Stimulated activated CD8-positive, alpha-beta memory T cell treated with anti-CD3 and anti-CD28 coated beads, Interleukin-12 subunit alpha, Interleukin-12 subunit beta, amount 100 ng/mL, for 4 hours (primary cell): ENCODE measurements at places on chromosomes 7 and 10.

DNA sequence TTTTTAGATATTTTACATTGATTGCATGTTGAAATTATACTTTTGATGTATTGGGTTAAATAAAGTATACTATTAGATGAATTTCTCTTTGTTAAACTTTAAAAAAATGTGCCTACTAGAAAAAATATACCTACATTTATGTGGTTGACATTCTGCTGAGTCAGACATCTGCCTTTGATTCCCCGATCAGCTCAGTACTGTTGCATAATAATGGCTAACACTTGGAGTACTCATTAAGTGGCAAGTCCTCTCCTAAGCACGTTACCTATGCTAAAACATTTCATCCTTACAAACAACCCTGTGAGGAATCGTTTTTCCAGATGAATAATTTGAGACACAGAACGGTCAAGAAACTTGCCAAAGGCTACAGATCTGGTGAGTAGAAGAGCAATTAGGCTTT lies 14.0 kb upstream of the SEM1 start:
- no peak for DNase-seq

DNA sequence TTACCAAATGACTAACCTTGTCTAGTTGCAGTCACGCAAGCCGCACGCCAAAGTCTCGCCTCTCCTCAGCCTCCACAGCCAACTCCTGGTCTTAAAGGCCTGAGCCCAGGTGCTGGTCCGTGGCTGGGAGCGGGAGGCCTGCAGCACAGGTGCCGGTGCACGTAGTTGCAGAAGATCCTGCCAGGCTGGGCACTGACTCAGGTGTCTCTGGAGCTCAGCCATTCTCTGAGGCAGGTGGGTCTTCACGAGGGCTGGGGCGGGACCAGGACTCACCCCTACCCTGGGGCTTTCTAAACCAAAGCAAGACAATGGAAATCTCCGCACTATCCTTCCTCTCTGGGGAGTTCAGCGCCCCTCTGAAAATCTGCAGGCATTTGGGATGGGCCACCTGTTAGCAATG lies 216.4 kb downstream of the MLLT10 start:
- DNase-seq = no peak

DNA sequence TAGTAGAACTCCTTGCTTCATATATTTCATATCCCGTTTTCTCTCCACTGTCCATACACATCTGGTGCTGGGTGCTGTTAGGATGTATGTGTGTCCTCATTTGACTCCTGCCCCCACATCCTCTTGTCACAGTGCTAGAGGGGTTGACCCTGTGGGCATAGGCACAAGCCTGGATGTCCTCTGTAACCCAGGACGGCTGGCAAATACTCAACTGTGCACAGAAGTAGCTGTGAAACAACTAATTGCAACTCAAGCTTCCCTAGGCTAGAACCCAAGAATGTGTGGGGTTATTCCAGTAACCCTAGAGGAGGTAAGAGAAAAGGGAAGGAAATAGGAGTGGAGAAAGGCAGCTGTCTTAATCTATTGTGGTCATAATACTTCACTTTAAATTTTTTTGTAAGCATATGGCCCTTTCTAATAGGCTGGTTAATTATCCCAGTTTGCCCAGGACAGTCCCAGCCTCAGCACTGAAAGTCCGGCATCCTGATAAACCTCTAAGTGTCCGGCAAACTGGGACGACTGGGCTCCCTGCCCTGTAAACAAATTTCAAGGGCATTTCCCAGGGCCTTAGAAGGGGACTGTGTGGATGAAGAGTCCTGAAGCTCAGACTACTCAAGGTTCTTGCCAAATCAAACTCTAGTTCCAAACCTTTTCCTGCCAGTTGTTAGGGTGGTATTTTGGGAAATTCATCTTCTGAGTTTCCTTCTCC lies 283.2 kb upstream of the CELF2 start:
- DNase-seq = no peak

DNA sequence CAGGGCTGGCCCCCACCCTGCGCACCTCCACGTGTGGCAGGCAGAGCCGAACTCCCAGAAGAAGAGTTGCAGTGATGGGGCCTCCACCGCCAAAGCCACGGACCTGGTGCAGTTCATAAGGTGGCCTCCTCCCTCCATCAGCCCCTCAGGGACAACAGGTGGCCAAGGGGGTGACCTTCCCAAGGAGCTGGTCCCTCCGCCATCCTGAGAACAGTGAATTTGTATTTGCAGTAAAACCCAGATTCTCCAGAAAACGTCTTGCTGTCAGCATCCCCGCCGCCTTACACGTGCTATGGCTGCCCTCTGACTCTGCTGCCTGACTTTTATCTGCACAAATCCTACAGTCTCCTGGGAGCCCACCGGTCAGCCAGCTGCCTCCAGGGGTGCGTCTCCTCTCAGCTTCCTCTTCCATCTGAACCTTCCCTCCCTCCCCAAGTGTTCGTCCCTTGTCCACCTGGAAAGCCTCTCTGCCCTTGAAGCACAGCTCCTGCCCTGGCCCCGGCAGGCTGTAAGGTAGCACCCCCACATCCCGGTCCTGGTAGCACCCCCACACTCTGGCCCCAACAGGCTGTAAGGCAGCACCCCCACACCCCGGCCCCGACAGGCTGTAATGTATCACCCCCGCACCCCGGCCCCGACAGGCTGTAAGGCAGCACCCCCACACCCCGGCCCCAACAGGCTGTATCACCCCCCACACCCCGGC lies 311.8 kb downstream of the PTPRN2 start:
- DNase-seq = no peak

- no peak for DNase-seq
These were observed 50.3 kb downstream of the SDHAF3 start for GRCh38 chr7:97167749-97168148.

GRCh38 chr7:139094596-139094995 lies 14.9 kb downstream of the ZC3HAV1 start:
- DNase-seq = no peak
